Left ventricle myocardium superior (tissue), 1 donor: ENCODE measurements at places on chromosomes 7 and 10.

GRCh38 chr10:86712317-86712707 is 44.0 kb downstream of the LDB3 start:
- DNase-seq: no peak

DNA sequence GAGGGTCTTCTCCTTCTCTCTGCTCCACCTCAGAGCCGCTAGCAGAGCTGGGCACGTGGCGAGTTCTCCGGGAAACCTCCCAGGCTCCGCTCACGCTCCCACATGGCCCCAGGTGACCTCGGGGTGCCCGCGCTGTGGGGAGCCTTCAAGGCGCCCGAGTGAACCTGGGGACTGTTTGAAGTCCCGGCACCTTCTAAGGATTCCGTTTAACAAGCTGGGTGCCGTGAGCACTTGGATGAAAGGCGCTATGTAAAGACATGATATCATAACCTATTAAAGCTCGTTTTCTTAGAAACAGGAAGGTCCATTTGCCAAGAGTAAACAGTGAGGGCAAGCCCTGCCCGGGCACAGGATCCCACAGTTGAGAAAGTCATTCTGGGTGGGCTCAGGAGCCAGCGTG is 15.8 kb upstream of the MYL10 start:
- no peak for DNase-seq

GRCh38 chr7:111292026-111292470 is 201.1 kb downstream of the LRRN3 start:
- no peak for DNase-seq

GRCh38 chr10:84065804-84066601 is 73.3 kb upstream of the GHITM start:
- no peak for DNase-seq

- no peak for DNase-seq
Measured at GRCh38 chr7:151784853-151785680, 91.8 kb downstream of the PRKAG2 start.

DNA sequence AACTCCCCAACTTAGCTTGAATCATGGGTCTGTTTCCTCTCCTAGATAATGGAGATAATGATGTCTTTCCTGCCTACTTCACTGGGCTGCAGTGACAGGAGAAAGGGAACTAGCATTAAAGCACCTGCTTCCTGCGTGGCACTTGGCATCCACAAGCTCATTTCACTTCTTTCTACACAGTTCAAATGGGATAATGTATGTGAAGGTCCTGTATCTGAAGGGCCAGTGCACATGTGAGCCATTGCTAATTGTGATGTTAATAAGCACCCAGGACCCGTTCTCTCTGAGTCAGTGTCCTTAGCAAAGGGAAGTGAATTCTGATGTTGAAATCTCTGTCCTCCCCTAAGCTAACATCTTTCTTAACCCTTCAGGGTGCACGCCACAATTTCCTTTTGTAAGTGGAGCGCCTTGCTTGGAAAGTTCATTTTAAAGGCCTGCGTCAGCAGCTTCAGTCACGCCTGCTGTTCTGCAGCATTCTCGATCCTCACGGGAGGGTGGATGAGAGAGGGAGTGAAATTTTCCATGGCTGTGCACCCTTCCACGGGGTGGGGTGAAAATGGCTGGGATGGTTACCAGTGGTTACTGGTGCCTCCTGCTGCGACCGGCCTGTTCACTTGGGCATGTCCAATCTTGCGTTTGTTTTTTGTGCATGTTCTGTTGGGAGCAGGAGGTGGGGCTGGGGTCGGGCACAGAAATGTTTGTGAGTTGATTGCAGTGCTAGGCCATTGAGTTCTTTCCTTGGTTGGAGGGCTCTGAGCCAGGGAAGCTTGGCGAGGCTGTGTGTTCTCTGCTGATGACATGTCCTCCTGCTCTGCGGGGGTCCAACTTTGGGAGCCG is 59.2 kb downstream of the HK1 start:
- peak; percentile 73 for DNase-seq

- DNase-seq: peak; percentile 69
Measured at GRCh38 chr7:2820508-2820934, 23.6 kb downstream of the GNA12 start.

DNA sequence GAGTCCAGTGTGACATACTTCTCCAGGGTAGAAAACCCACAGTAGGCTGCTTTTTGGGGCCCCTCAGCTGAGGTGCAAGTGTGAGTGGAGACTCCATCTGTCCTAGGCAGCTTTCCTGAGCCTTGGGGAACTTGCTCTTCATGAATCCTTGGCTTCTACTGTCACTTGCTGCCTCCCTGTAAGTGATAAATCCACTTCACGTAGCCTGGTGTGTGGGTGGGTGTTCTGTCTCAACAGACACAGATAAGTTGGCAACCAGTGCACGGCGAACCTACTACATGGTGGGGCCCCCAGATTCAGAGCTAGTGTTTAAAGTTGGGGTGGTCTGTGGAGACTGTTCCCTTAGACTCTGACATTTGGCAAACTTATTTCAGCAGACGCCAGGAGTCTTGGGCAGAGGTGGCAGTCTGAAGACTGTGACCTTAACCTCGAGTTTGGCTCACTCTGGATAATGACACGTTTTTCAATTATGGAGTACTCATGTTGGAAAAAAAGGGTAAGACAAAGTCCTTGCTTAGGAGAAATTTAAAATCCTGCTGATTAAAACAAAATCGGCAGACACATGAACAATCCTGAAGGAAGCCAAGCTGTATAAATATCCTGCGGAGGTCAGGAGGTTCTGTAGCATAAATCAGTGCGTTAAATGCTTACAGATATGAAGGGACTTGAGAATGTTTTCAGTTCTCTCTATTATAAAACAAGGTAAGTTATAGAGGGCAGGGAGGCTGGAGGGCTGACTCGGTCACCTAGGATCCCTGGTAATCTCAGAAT is 376.9 kb downstream of the PHTF2 start:
- DNase-seq: no peak

- DNase-seq: no peak
Measured at GRCh38 chr10:116146372-116147140, 126.5 kb downstream of the GFRA1 start.

DNA sequence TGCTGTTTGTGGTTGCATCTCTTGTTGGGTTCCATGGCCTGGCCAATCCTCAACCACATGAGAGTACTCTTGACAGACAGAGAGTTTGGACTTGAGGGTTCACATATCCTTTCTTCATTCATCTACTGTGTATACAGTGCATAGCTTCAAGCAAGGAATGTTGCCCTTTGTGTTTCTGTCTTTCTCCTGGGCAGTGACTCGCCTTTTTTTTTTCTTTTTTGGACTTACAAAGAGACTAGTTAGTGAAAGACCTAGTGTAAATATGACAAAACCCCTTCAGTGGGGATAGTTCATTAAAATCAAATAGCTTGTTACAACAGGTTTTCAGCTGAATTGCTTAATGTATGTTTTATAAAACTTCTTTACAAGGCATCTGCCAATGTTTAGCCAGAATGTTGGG is 290.2 kb downstream of the FGFR2 start:
- DNase-seq: no peak

DNA sequence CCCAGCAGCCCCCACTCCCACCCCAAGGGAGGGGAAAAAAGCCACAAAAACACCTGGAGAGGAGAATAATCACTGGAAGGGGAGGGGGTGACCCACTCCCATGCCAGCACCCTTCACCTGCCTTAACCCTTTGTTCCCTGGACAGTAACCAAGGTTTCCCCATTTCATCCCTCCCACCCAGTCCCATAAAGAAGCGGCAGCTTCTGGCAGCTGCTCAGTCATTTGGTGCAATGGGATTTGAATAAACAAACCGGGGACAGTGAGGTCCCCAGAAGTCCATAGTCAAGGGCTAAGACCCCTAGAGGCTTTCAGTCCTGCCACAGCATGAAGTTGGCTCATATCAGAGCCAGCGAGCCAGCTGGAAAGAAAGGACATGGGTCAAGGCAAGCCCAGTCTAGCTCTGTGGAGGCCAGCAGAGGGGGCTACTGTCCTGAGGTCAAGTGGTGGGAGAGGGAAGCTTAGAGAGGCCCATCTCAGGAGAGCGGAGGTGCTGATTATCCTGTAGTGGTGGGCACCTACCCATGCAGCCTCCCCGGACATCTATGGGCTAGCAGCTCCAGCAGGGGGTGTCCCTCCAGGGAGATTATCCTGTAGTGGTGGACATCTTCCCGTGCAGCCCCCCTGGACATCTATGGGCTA is 58.9 kb upstream of the LBX1 start:
- no peak for DNase-seq

- DNase-seq: no peak
Measured at GRCh38 chr7:56046721-56047445, 4.4 kb downstream of the PSPH start.

DNA sequence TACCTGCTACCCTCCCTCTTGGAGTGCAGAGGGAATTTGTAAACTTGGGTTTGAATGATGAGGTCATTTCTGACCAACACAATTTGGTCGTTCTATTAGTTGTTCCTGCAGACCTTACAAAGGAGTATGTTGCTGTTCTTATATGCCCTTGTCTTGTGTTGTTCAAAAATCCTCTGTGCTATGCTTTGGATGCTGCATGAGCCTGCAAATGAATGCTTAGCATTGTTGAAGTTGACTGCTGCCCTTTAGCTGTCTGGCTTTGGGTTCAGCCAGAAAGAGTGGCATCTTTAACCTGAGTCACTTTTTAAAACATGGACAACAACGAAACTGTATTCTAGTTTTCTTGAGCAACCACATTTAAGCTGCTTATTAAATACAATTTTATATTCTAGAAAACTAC is 80.3 kb downstream of the SND1 start:
- no peak for DNase-seq

- DNase-seq: no peak
Measured at GRCh38 chr7:120998520-120998919, 10.0 kb downstream of the CPED1 start.

GRCh38 chr7:93835702-93836101 is 54.9 kb downstream of the TFPI2 start:
- DNase-seq: no peak

- DNase-seq: no peak
Measured at GRCh38 chr7:131328377-131329175, 900 bp downstream of the MKLN1 start.

DNA sequence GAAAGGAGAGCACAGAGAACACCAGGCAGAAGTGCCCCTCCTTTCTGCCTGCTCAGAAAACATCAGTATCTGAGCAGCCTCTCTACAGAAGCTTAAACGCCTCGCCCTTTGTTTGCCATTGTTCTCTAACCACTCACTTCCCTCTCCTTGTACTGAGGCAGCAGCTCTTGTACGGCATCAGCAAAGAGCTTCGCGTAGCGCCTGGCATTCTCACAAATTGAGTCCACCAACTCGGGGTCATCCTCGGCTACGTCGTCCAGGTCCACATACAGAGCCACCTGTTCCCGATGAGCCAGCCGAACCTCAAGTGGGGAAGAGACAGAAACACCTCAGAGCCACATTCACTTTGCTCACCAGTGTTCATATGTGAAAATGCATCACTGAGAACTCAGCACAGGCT is 1.7 kb downstream of the MCM7 start:
- DNase-seq: peak; percentile 20

- DNase-seq: peak; percentile 67
Measured at GRCh38 chr7:23268746-23269145, 22.2 kb downstream of the GPNMB start.

DNA sequence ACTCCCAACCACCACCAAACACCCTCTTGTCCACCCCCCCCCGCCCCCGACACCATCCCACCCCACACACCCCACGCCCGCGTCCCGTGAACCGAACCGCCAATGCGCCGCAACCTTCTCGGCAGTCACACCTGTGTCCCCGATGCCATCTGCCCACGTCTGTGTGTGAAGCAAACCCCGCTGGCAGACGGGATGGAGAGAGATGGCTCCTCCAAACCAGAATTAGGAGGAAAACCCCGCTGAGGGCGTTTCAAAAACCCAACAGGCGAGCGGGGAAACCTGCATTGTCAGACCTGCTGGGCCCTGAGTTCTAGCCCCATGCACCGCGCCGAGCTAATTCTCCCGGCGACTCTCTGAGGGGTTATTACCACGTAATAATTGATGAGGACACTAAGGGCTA is 28.6 kb upstream of the KCNK18 start:
- DNase-seq: no peak

GRCh38 chr10:93516006-93516380 is 19.6 kb downstream of the CEP55 start:
- no peak for DNase-seq

DNA sequence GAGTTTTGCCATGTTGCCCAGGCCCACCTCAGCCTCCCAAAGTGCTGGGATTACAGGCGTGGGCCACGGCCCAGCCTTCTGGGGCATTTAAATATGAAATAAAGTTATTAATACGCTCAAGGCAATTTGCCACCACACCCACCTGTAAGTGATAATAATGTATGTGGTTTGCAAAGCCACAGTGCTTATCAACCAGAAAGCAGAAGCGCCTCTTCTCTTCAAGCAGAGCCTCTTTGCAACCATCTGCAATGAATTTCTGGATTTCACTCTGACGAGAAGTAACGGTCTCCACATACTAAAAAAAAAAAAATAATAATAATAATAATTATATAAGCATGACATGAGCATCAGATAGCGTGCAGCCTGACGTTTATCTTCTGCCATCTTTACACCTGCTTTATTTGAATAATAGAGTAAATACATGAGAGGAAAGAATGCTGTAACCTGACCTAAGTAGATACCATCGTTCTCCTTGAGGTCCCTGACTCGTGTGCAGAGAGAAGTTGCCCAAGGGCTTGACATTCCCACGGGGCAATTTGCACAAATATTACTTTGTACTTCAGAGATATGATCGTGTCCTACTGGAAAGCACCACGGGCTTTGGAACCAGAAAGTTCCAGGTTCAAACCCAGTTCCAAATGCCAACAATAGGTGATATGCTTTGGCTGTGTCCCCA is 34.0 kb downstream of the BRI3 start:
- DNase-seq: no peak

- no peak for DNase-seq
Measured at GRCh38 chr10:1381339-1381738, 325.2 kb downstream of the WDR37 start.

GRCh38 chr7:95718577-95719410 is 53.6 kb upstream of the DYNC1I1 start:
- DNase-seq: no peak

- no peak for DNase-seq
Measured at GRCh38 chr10:132607491-132607890, 69.9 kb downstream of the INPP5A start.

GRCh38 chr10:109250152-109250551 is 673.2 kb downstream of the XPNPEP1 start:
- DNase-seq: no peak
